Psoas muscle (tissue), 8 donors: ENCODE measurements at places on chromosomes 16 and 17.

GRCh38 chr17:58375811-58376210 is 23.8 kb upstream of the SUPT4H1 start:
- no peak for DNase-seq
- H3K27ac ChIP-seq: no peak overlapping the region
- no peaks in the 10 kb centered on the region for H3K27me3 ChIP-seq

DNA sequence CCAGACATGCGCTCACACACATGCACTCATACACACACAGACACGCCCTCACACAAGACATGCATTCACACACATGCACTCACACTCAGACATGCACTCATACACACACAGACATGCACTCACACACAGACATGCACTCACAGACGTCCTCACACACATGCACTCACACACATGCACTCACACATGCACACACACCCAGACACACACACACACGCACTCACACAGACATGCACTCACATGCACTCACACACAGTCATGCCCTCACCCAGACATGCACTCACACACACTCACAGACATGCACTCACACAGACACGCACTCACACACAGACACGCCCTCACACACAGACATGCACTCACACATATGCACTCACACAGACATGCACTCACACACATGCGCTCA is 2.1 kb upstream of the ZNF469 start:
- H3K27me3 ChIP-seq: no peaks in the 10 kb centered on the region
- no peak overlapping the region for H3K27ac ChIP-seq
- DNase-seq: no peak
- no peak overlapping the region for H3K4me3 ChIP-seq

DNA sequence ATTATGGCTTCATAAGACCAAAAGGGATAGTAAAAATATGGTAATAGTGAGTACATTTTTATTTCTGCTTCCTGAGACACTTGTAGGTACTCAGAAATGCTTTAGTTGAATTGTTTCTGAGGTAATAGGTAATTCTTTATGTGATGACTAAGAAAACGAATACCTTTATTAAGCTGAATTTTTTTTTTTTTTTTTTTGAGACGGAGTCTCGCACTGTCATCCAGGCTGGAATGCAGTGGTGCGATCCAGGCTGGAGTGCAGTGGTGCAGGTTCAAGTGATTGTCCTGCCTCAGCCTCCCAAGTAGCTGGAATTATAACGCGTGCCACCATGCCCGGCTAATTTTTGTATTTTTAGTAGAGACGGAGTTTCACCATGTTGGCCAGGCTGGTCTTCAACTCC is 1.9 kb downstream of the RAD51C start:
- DNase-seq: no peak
- H3K27me3 ChIP-seq: no peaks in the 10 kb centered on the region
- H3K4me3 ChIP-seq: no peak overlapping the region
- H3K27ac ChIP-seq: no peak overlapping the region
- peaks cover 12% of the 10 kb centered on the region for H3K4me1 ChIP-seq

GRCh38 chr16:56800355-56800754 is 64.7 kb upstream of the SLC12A3 start:
- no peaks in the 10 kb centered on the region for H3K4me1 ChIP-seq
- H3K36me3 ChIP-seq: peaks cover 14% of the 10 kb centered on the region
- H3K27ac ChIP-seq: no peak overlapping the region
- no peak for DNase-seq
- no peak overlapping the region for H3K4me3 ChIP-seq

GRCh38 chr17:35213412-35213940 is 19.3 kb upstream of the SLC35G3 start:
- no peaks in the 10 kb centered on the region for H3K36me3 ChIP-seq
- no peaks in the 10 kb centered on the region for H3K4me1 ChIP-seq
- H3K27ac ChIP-seq: no peak overlapping the region
- no peak overlapping the region for H3K4me3 ChIP-seq

- H3K4me3 ChIP-seq: no peak overlapping the region
- no peaks in the 10 kb centered on the region for H3K36me3 ChIP-seq
- no peak overlapping the region for H3K27ac ChIP-seq
- H3K27me3 ChIP-seq: no peaks in the 10 kb centered on the region
These were observed 24.9 kb upstream of the MYH2 start for GRCh38 chr17:10574324-10574723.

- H3K36me3 ChIP-seq: no peaks in the 10 kb centered on the region
- H3K27ac ChIP-seq: no peak overlapping the region
- DNase-seq: no peak
- no peaks in the 10 kb centered on the region for H3K27me3 ChIP-seq
These were observed 420.1 kb downstream of the HS3ST4 start for GRCh38 chr16:26111900-26112299.

- DNase-seq: peak; percentile 68
- no peak overlapping the region for H3K4me3 ChIP-seq
- H3K27ac ChIP-seq: no peak overlapping the region
- H3K4me1 ChIP-seq: no peaks in the 10 kb centered on the region
- H3K27me3 ChIP-seq: no peaks in the 10 kb centered on the region
These were observed 2.7 kb upstream of the KCNJ18 start for GRCh38 chr17:21689604-21690003.

DNA sequence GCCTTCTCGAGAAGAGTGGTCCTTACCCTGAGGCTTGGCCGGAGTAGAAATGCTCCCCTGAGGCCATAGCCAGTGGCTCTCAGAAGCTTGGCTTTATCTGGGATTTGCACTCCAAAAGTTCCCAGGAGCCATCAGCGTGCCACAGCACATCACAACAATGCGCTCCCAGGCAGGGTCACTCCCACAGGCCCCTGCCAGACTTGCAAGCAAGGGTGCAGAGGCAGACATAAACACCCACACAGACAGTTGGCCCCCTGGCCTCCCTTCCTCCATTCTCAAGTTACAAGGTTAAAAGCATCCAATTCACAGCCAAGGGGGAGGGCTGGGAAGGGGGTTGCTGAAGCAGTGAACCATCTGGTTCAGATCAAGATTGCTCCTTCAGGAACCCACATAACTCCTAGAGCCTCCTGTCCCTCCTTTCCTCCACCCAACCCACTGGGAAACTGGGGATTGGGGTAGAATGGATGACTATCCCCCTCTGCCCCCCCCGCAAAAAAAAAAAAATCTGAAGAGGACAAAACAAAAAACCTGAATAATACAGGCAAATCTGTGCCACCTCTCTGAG is 1.8 kb downstream of the ST3GAL2 start:
- peaks cover 58% of the 10 kb centered on the region for H3K4me1 ChIP-seq
- peak; percentile 60 for DNase-seq
- H3K27me3 ChIP-seq: no peaks in the 10 kb centered on the region
- peak overlapping the region; percentile 77 for H3K27ac ChIP-seq
- peak overlapping the region; percentile 91 for H3K4me3 ChIP-seq

DNA sequence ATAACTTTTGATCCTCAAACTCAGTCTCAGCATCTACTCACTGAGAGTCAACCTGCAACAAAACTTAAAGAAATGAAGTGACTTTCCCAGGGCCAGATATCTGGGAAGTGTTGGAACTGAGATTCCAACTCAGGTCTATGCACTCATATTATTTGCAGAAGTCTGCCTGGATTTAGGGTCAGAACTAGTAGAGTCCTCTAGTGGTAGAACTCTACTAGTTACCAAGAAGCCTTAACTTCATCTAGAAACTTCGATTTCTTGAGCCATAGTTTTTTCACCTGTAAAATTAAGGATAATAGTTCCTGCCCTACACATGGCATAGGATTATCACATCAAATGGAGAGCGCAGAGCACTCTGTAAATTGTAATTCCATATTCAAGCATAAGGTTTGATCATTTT is 23.4 kb upstream of the KRT24 start:
- no peaks in the 10 kb centered on the region for H3K4me1 ChIP-seq
- no peaks in the 10 kb centered on the region for H3K27me3 ChIP-seq
- H3K4me3 ChIP-seq: no peak overlapping the region
- H3K36me3 ChIP-seq: no peaks in the 10 kb centered on the region
- no peak overlapping the region for H3K27ac ChIP-seq

DNA sequence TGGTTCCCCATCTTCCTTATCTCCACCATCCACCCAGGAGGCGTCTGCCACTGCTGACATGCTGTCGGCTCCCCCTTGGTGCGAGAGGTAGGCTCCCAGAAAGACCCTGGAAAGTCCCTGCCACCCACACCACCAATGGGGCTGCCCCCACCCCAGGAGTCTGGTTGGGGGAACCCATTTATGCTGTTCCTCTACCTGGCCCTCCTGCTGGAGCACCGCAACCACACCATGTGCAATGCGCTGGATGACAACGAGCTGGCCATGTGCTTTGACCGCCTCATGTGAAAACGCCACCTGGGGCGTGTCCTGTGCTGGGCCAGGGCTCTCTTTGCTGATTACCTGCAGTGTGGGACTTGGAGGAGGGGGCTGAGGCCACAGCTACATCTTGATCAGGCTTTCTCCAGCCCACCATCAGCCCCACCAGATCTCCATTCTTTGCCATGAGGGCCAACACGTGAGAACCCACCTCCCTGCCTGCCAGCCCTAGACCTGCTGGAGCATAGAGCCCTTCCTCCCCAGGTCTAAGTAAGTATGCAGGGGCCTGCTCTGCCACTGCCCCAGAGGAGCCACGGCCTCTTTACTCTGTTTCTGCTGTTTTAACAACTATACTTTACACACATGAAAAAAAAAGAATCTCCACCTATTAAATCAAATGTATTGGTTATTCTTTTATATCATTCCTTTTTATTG is 7.9 kb upstream of the ALDH3A1 start:
- H3K4me1 ChIP-seq: peaks cover 14% of the 10 kb centered on the region
- no peaks in the 10 kb centered on the region for H3K36me3 ChIP-seq
- no peak overlapping the region for H3K27ac ChIP-seq
- DNase-seq: no peak
- H3K4me3 ChIP-seq: no peak overlapping the region
- no peaks in the 10 kb centered on the region for H3K27me3 ChIP-seq

DNA sequence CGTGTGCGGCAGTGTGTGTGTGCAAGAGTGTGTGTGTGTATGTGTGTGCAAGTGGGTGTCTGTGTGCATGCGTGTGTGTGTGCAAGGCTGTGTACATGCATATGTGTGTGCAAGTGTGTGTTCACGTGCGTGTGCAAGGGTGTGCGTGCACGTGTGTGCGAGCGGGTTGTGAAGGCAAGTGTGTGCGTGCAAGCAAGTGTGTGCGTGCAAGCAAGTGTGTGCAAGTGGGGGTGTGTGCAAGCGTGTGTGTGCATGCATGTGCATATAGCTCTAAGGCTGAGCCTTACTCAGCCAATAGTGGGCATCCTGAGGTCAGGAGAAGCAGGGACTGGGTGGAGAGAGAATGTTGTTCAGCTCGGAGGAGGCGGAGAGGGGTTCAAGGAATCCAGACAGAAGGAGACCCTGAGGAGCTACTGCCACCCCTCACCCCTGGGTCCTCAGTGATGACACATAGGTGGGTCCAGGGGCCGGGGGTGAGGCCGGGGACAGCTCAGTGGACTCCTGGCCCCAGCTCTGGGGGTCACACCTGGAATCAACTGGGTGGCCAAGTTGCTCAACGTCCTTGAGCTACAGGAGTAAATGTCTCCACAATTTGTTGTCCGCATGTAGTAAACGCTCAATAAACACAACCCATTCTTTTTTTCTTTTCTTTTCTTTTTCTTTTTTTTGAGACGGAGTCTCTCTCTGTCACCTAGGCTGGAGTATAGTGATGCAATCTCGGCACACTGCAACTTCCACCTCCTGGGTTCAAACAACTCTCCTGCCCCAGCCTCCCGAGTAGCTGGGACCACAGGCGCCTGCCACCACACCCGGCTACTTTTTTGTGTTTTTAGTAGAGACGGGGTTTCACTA is 1.8 kb downstream of the PRR29 start:
- no peaks in the 10 kb centered on the region for H3K36me3 ChIP-seq
- H3K4me3 ChIP-seq: no peak overlapping the region
- H3K27me3 ChIP-seq: peaks cover 23% of the 10 kb centered on the region
- peaks cover 14% of the 10 kb centered on the region for H3K4me1 ChIP-seq

DNA sequence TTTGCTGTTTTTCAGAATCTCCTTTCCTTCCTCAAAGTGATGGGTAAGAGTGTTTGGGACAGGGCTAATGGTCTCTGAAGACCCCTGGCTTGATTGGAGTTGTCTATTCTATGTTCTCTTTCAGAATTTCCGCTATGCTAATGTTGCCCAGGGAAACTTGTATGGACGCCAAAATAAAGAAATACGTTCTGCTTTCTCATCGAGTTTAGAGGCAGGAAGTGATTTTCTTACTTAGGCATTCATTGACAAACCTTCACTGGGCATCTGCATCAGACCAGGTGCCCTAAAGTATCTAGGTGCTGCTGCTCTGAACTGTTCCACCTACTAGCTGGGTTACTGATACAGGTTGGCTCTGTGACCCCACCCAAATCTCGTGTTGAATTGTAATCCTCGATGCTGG is 787.9 kb upstream of the EEF2KMT start:
- H3K36me3 ChIP-seq: no peaks in the 10 kb centered on the region
- no peaks in the 10 kb centered on the region for H3K27me3 ChIP-seq
- no peaks in the 10 kb centered on the region for H3K4me1 ChIP-seq

- no peaks in the 10 kb centered on the region for H3K27me3 ChIP-seq
- H3K36me3 ChIP-seq: peaks cover 64% of the 10 kb centered on the region
- peaks cover 36% of the 10 kb centered on the region for H3K4me1 ChIP-seq
- H3K27ac ChIP-seq: peak overlapping the region; percentile 44
- no peak overlapping the region for H3K4me3 ChIP-seq
These were observed 49.5 kb downstream of the FOXK2 start for GRCh38 chr17:82568997-82569393.

DNA sequence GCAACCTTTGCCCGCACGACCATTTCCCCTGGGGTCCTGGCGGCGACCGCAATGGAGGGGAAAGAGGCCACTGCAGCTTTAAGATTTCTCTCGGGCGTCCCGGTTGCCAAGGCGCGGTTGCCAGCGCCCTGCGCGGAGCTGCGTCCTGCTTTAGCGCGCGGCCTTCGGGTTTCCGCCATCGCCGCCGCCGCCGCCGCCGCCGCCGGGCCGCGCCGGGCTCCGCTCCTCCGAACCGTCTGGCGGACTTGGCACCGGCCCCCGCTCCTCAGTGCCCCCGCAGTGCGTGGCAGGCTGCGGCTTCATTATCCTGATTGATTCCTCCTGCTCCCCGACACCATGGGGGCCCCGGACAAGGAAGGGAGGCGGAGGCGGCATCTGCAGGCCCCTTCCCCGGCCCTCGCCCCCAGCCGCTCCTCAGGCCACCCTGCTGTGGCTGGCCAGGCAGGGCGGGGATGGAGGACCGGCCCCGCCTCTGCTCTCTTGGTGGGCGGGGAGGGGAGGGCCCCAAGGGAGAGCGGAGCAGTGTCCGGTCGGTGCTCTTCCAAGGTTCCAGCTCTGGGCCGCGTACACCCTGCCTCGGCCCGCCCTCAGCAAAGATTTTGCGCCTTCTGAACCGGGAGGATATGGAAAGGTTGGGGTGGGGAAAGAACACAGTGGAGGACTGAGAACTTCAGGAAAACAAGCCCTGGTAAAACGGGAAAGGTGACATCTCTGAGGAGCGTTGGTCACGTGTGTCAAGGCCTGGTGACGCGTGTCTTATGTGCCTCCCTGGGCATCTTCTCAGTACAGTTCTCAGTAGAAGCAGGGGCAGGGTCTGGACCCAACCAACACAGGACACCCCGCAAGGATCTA is 34.0 kb downstream of the NEUROD2 start:
- no peaks in the 10 kb centered on the region for H3K27me3 ChIP-seq
- peak; percentile 83 for DNase-seq
- H3K4me3 ChIP-seq: peak overlapping the region; percentile 88
- H3K27ac ChIP-seq: peak overlapping the region; percentile 77
- H3K4me1 ChIP-seq: peaks cover 8% of the 10 kb centered on the region

- H3K4me3 ChIP-seq: no peak overlapping the region
- peaks cover 19% of the 10 kb centered on the region for H3K4me1 ChIP-seq
- DNase-seq: no peak
- H3K36me3 ChIP-seq: peaks cover 35% of the 10 kb centered on the region
- no peaks in the 10 kb centered on the region for H3K27me3 ChIP-seq
These were observed 28.1 kb downstream of the BANP start for GRCh38 chr16:87979352-87979751.

GRCh38 chr17:82376042-82376730 is 4.6 kb downstream of the UTS2R start:
- no peaks in the 10 kb centered on the region for H3K36me3 ChIP-seq
- H3K27ac ChIP-seq: no peak overlapping the region
- H3K4me1 ChIP-seq: peaks cover 7% of the 10 kb centered on the region
